ENCODE measurements at places on chromosomes 3 and 15.

- DNase-seq: no peak
Measured at GRCh38 chr3:14691239-14691638, 16.3 kb downstream of the C3orf20 start.

DNA sequence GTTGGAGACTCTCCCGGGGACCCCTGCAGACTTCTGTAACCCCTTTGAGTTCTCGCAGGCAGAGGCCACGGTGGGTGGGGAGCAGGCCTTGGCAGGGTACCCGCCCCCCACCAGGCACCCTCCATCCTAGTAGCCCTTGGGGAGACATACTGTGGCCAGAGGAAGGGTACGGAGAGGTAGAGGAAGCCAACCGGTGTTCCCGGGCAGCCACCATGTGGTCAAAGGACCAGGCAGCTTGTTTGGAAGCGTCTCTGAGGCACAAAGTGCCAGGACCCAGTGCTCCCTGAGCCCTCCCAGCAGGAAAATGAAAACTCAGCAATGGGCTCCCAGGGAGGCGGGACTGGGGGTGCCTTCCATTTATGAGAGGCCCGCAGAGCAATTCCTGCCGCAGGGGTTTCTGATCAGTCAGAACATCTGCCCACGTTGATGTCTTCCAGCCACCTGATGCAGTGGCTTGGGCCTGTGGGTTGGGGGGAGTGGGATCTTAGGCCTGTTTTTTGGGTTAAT, 53.0 kb upstream of the CGNL1 start:
- no peak for DNase-seq

GRCh38 chr3:34140616-34141015, 342.2 kb downstream of the PDCD6IP start:
- no peak for DNase-seq

DNA sequence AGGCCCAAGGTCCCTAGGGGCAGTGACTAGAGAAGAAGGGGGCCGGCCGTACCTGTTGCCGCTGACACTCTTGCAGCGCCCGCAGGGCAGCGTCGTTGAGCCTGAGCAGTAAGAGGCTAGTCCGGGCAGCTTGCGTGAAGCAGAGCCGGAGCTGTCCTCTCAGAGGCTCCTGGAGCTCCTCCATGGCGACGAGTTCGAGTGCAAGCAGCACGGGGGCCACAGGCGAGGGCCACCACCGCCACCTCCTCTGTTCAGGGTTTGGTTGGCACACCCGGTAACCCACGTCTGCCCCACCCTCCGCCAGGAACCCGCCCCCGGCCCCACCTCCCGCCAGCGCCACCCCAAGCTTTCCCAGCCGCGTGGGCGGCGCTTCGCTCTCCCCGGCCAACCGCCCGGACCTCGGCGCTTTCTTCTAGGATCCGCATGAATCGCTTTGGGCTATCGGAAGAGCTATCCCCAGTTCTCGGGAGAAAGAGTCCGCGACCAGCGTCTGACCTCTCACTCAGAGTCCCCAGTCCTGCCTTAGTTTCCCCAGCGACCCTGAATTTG, at the start of gene ELL3:
TSS of gene ELL3 (minus strand) at position 249 of the 549 bp plus-strand sequence. CDS start at position 184, 65 bp downstream.
- DNase-seq: peak; percentile 76

DNA sequence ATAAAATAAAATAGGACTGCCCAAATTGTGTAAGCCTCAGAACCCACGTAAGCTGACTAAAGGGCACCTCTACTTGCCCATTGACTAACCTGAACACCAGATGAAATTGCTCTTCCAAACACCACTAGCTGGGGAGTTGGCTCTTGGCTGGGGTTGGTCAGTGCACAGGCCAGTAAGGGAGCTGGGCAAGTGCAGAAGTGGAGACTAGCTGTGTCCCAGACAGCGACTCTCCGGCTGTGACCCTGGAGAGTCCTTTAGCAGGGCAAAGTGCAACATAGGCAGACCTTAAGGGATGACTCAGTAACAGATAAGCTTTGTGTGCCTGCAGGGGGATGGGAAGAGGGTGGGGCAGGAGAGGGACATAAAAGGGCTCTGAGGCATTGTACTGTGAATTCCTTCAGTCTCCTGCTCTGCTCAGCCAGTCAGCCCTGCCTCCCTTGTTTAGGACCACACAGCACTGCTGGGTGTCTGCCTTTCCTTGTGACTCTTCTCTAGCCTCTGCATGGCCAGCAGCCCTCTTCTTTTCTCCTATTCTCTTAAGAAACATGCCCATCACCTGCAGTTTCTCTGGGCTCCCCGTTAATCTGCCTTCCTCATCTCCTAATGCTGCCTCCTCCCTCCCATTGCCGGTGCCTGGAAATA, 13.2 kb downstream of the NR1I2 start:
- no peak for DNase-seq

DNA sequence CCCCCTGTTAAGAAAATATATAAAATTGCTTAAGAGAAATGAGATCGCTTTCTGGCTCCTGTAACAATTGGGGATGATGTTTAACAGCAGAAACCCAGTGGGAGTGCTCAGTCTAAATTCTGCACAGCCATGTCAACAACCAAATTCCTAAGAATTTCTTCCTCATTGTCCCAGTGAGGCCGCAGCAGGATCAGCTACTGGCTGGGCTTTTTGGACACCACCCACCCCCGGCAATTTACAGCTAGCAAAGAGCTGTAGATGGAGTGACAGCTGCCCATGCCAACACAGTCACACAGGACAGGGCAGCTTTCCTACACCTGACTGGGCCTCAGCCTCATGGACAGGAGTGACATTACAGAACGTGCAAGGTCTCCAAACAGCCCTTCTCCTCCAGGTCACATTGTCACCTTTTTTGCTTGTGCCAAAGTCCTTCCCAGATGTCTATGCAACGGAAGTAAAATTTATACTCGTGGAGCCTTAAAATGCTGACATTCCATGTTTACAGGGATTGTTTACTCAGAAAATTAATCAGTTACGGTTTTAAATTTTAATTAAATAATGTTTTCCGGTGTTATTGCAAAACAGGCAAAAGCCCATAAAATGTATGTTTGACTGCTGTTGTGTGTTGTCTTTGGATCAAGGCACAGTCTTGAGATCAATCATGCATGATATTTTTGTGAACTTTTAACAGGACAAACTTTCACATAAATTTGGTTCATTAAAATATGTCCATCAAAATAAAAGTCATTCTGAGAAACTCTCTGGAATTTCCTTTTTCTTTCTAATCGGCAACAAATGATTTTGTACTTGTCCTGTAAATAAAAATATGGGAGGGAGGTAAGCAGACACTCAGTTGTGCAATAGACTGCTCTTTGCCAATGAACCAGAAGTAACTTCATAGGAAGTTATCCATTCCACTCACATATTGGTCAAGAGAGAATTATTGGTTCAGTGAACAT, 943.2 kb downstream of the MCTP2 start:
- no peak for DNase-seq

Data from activated CD4-positive, alpha-beta T cell treated with anti-CD3 and anti-CD28 coated beads for 4 hours (primary cell).